ENCODE measurements at places on chromosomes 3 and 15.
A peak's percentile ranks its signal among the peaks of the same experiment; 100 is the strongest.

- DNase-seq: no peak
Observed at GRCh38 chr3:192057261-192057660, 596.3 kb downstream of the PYDC2 start.

DNA sequence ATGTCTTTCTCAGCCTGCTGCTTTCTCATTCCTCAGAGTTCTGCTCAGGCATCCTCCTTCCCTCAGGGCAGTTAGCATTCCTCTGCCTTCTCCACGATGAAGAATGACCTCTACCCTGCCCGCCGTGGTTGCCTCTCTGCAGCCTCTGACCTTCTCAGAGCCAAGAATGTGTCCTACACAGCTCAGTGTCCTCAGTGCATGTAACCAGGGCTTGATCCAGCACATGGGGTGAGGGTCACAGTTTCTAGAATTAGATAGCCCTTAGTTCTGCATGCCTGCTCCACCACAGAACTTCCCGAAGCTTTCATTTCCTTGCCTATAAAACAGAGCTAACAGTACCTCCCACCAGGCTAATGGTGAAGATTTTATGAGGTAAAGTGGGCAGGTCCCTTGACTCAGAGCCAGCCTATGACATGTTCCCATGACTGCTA is 182.1 kb downstream of the CLSTN2 start:
- no peak for DNase-seq

DNA sequence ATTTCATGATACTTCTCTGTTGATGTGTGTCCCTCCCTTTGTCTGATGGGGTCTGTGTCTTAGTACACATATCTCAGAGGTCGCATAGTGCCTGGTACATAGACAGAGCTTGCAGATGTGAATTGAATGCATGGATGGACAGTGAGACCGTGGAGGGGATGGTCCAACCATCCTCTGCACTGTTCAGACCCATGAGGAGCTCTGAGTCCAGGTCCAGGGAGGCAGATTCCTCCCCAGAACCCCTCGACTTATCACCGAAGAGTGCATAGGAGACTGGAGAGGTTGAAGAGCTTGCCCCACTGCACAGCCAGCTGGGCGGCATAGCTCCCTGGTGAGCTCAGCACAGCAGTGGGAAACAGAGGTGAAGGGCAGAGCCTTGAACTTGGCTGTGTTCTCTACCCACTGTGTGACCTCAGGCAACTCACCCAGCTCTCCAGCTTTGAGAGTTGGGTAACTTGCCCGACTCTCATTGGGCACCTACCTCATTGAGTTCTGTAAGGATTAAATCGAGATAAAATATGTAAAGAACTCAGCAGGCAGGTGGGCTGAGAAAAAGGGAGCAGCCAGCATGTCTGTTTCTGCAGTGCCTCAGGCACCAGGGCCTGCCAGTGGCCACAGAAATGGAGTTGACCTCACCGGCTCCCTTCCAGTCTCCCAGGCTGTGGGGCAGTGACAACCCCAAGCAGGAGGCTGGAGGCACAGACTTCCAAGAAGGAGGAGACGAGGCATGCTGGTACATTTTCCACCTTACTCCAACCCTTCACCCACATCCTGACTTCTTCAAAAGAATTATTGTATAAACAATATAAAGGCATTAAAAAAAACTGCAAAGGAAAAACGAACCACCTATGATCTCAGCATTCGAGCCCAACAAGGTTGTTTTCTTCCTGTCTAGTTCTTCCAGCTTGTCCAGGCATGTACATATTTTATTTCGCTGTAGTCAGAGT is 54.1 kb upstream of the TFRC start:
- DNase-seq: peak; percentile 87

DNA sequence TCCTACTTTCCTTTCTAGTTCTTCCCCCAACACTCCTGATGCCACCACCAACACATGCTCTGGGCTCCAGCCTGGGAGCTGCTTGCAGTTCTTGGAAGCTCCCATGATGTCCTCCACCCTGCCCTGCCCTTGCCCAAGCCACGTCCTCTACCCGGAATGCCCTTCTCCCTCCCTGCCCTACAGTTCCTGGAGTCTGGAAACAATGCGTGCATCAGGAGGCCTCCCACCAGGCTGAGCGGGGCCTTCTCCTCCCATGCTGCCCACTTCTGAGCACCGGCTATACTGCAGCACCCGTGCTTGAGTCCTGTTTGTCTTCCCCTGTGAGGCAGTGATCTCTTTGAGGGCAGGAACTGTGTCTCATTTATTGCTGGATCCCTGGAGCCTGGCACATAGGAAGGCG is 44.6 kb downstream of the DGKG start:
- DNase-seq: no peak

DNA sequence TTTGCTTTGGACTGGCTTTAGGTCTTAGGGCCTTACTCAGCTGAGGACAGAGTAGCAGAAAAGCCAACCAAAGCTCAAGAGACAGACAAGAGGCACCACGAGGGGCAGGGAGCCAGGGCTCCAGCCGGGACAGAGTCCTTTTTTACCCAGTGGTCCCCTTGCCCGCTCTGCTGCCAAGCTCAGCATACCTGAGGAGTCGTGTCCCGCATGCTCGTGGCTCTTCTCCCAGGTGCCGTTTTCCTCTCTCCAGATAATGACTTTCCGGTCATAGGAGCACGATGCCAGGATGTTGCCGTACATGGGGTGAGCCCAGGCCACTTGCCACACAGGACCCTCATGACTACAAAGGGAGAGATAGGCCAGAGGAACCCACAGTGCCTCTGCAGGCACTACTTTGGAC is 8.5 kb downstream of the SEC13 start:
- no peak for DNase-seq

- no peak for DNase-seq
Observed at GRCh38 chr15:92102395-92102755, 248.9 kb downstream of the SLCO3A1 start.

- DNase-seq: no peak
Observed at GRCh38 chr3:48428572-48429316, 1.1 kb downstream of the PLXNB1 start.

GRCh38 chr15:49323207-49323606 is 99.8 kb upstream of the FGF7 start:
- no peak for DNase-seq

DNA sequence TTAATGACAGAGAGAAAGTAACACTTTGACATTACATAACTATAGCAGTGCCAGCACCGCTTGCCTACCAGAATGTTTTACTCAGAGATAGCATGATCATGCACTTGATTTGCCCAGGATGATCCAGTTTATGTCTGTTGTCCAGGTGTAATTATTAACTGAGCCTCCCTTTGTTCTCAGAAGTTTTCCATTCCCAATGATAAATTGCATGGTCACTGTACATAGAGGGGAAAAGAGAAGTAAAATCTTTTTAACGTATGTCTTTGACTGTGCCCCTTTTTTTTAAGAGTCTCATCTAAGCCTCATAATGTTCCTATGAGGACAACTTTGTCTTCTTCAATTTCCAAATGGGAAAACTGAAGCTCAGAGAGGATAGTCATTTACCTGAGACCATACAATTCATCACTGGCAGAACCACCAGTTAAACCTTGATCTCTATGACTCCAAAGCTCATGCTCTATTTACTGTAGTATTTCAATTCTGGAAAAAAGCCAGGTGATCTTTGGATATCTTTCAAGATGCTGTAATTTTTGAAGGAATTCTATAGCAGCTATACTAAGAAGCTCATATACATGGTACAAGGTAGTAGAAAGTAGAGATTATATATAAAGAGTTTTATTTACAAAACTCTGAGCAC is 25.1 kb downstream of the C3orf85 start:
- DNase-seq: no peak

DNA sequence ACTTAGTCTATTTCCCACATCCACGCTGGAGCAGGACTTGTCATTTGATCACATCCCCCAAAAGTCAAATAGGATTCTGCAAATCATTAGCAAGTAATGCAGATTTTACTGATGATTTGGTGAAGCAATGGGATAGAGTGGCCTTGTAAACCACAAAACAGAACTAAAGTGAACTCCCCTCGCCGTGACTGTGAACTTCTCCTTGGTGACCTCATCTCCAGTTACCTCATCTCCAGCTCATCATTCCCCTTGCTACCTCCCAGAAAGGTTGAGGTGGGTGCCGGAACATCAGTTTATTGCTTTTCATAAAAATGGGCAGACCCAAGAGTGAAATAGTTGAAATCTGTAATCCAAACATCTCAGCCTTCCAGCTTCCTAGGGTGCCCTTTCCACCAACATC is 36.7 kb upstream of the ADPGK start:
- DNase-seq: no peak

DNA sequence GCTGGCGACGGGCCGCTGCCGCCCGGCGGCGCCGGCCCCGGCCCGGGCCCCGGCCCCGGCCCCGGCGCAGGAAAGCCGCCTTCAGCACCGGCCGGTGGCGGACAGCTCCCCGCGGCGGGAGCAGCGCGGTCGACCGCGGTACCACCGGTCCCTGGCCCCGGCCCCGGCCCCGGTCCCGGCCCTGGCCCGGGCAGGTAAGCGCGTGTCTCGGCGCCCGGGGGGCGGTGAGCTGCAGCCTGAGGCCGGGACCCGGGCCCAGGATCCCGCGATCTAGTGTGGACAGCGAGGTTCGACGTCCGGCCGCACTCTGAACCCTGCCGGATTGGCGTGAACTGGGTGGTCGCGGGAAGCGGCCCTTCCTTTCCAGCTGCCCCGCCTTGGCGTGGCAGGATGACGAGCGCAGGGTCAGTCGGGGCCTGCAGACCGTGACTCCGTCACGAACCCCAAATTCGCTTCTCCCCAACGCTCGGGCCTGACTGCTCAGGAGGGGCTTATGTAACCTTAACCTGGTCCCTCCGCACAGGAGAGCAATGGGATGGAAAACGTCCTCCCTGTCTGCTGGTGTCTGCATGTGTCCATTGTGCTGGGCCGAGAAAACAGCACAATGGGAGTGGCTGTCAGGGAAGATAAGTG is 472 bp downstream of the BSN start:
- no peak for DNase-seq

- no peak for DNase-seq
Observed at GRCh38 chr3:107985496-107985895, 105.3 kb downstream of the CD47 start.

DNA sequence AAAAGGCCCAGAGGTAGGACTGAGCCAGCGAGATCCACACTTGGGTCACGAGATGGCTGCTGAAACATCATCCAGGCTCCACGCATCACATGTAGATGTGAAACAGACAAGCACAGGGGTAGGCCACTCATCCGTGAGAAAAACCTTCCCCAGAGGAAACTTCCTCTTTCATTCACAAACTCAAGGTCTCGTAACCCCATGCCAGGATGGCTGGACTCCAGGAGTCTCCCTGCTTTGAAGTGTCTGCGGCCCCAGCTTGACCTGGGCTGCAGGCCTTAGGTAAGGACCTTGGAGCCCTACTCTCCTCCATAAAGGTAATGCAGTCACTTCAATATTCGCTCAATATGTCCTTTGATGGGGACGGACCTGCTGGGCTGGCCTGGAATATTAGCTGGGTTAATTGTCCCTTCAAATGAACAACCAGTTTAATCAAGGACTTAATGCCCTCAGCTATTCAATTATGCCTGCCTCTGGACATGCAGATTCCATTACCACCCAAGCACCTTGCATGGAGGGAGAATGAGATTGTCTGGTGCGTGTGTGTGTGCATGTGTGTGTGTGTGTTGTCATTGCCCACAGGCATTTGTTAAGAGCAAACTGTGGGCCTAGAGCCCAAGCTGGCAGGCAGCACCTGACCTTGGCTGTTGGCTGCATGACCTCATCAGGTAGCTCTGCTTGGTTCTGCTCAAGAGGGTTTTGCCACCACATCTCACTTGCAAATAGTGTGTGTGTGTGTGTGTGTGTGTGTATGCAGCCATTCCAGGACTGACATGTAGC is 186.9 kb upstream of the TLE3 start:
- DNase-seq: no peak

- peak; percentile 52 for DNase-seq
Observed at GRCh38 chr3:89059211-89059925, 48.1 kb upstream of the EPHA3 start.

GRCh38 chr3:22609139-22609538 is 594.0 kb upstream of the UBE2E2 start:
- DNase-seq: no peak

- no peak for DNase-seq
Observed at GRCh38 chr3:188232656-188233055, 78.7 kb downstream of the LPP start.

GRCh38 chr3:112606098-112606497 is 34.8 kb downstream of the CCDC80 start:
- no peak for DNase-seq
